ENCODE measurements at places on chromosomes 7 and 10.
A peak's percentile ranks its signal among the peaks of the same experiment; 100 is the strongest.

- no peak for DNase-seq
Observed at GRCh38 chr7:6022707-6023106, 8.5 kb upstream of the ANKRD61 start.

GRCh38 chr10:118495499-118495898, 99.9 kb downstream of the PRLHR start:
- no peak for DNase-seq

DNA sequence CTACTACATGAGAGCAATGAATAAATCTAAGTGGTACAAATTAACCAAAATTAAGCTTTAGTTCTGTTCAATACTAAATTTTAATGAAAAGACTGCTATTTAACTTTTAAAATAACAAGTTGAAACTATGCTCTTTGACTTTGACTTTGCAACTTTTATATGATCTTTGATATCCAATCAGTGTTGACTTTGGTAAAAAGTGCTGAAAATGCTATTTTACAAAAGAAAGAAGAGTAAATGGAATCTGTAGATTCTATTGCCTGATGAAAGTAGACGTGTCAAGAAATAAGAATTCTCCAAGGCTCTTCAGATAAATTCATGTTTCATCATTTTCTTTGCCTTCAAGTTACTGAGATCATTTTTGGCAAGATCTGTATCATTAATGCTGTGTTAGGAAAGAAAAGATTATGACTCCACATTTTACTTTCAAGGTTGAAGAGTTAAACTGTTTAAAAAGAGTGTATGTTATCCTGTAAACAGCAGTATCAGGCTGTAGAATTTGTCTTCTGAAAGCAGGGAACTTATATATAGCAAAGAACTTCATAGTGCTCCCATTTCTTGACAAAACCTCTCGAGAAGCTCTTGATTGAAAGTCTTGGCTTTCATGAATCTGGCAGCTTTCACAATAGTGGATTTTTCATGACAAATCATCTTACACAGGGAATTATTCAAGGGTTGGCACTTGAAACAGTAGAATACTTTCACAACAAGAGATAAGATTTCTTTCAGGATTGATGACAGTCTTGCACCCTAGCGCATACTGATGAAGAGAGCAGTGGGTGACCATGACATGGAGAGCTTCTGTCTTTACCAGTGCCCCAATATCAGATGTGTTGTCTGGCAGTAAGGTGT, 72.1 kb downstream of the PTEN start:
- DNase-seq, result no peak

DNA sequence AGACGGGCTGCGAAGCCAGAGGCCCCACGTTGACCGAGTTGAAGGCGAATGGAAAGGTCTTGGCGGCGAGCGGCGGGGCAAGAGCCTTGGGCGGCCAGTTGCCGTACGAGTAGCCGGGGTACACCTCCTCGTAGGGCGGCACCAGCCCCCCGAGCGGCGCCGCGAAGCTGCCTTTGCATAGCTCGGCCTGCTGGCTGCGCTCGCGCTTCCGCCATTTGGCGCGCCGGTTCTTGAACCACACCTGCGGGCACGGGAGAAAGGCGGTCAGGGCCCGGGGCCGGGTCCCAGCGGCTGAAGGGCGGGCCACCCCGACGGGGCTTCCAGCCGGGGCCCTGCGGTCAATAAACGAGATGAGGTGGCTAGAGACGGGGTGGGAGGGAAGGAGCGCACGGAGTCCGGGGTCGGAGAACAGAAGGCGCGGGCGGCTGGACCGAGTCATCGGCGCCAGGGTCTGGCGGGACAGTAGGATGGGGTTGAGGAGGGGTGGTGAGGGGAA, 4.8 kb downstream of the ELOVL3 start:
- peak; percentile 53 for DNase-seq

- DNase-seq, result no peak
Observed at GRCh38 chr10:74178042-74178791, 27.2 kb downstream of the ADK start.

DNA sequence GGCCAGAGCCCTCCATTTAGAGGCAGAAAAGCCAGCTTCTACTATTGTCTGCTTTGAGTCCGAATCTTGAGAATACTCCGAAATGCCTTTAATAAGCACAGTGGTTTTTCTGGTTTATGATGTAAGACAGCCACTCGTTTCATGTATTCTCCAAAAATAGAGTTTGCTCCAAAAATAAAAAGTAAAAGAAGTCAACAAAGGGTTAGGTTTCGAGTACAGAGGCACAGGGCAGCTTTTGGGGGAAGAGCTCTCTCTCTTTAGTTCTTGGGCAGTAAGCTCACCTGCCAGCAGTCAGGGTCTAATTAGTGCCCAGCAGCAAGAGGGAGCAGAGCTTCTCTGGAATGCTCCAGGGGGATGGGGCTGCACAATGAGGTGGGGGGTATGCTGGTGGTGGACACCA, 20.2 kb downstream of the CREB3L2 start:
- no peak for DNase-seq

DNA sequence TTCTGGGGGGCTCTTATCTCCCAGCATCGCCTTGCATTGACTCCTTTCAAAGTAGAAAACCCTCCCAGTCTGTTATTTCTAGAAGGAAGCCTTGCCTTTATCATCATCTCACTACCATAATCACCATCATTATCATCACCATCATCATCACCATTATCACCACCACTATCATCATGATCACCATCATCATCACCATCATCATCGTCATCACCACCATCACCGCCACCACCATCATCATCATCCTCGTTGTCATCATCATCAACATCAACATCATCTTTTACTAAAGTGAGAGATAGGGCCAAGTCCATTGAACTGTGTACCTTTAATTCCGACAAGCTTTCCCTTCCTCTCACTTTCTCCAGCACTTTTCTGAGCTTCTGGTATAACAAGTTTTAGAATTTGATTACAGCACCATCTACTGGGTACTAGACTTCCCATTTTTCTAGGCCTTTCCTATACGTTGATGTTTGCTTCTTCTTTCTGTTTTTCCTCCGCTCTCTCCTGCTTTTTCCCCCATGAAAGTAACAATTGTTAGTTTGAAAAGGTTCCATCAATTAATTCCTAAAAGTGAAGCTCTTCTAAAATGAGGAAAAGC, 226.4 kb downstream of the BUB3 start:
- no peak for DNase-seq

DNA sequence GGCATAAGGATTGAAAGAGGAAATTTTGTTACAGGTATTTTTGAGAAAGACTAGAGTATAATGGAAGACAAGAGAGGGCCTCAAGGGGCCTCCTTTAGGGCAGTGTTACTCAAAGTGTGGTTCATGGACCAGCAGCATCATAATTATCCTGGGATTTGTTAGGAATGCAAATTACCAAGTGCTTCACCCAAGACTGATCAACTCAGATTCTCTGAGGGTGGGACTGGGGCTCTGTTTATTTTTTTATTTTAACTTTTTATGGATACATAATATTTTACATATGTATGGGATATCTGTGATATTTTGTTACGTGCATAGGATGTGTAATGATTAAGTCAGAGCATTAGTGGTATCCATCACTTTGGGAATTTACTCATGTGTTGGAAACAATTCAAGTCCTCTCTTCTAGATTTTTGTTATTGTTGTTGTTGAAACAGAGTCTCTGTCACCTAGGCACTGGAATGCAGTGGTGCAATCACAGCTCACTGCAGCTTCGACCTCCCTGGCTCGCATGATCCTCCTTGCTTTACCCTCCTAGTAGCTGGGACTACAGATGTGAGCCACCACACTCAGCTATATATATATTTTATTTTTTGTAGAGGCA, 2.2 kb upstream of the KCTD7 start:
- DNase-seq, result no peak

DNA sequence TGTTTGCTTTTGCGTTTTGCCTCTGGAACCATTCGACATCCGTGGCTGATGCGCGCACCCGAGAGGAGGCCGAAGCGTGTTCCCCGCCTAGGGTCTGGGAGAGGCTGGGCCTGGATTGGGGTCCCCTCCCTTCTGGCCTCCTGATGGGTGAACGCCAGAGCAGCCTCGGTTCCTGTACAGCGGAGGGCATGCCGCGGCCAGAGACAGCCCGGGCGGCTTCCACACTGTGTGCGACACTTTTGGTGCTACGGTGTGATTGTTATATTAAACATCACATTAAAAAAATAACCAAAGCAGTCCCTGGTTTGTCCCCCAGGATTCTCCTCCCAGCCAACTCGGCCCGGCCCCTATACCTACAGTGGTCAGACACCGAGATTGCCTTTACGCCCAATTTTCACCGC, 3.7 kb upstream of the HOXA7 start:
- DNase-seq, result no peak

DNA sequence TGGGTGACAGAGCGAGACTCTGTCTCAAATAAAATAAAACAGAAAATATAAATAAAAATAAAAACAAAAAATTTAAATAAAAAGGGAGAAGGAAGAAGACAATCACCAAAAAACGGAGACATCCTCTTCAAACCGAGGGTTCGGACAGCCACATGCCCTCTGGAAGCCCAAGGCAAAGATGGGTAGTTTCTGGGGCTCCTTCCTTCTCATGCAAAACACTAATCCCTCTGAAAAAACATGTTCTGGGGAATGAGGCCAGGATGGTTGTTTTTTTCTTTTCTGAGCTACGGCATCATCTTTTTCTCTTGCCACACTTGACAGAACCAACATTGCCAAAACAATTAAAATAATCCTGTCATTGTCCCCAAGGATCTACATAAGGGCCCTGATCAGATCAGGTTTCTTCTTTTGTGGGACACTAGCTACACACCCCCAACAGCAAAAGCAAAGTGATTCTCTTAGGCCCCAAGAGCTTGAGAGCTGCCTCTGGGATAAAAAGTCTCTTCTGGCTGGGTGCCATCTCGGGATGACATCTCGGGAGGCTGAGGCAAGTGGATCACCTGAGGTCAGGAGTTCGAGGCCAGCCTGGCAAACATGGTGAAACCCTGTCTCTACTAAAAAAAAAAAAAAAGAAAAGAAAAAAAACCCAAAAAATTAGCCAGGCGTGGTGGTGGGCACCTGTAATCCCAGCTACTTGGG, 14.2 kb upstream of the POR start:
- DNase-seq, result no peak

DNA sequence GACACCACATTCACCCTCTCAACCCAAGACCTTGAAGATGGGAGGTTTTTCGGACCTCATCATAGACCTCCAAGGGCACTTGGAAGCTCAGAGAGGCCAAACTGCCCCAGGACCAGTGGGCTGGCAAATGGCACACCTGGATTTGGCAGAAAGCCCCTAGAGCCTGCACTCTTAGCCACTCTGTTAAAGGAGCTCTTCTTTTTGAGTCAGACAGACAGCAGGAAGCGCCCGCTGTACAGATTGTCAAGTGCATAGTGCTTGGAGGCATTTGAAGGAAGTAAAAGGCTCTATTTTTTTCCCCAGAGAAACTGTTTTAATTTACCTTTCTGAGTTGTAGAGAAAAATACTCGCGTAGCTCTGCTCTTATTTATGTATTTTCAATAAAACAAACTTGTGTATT, 408.6 kb upstream of the GALNT17 start:
- no peak for DNase-seq

DNA sequence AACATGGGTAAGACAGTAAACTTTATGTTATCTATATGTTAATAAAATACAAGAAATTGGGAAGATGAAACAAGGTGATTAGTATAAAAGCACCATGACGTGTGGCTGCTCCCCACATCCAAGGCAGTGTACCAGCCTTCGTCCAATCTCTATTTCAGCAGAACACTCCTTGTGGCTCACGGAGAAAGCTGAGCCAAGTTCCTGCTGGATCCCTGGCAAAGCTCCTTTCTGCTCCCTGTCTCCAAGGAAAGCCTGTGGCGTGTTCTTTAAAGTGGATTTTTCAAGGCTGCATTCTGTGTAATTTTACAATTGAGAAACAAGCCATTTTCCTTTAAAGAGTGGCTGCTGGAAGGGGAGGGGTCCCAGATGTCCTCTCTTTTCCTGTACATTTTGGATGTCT, 467.3 kb downstream of the PTPRN2 start:
- no peak for DNase-seq

DNA sequence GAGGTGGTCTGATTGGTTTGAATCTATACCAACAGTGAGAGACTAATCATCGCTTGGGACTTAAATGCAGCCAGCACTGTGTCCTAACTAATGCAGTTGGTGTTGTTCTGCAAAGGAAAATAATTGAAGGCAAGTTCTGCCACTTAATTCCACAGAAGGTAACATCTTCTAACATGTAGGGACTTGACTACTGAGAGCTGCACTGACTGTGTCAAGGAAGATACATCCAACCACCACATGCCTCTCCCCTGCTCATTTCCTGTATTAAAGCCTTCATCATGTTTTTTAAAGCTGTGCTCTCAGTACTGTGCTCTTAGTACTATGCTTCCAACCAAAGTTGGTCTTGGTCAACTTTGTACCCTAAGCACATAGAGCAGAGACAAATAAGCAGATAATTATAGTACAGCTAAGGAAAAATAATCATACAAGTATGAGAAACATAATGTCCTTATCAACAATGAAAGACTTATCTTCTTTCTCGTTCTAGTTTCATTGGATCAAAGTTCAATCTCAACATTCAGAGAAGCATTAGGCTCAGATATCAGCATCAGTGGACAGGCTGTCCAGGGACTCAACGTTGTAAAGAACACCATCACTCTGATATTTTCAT, 2.8 kb upstream of the CYP3A4 start:
- no peak for DNase-seq

- DNase-seq, result peak; percentile 61
Observed at GRCh38 chr10:122648599-122649428, 50.8 kb downstream of the C10orf120 start.

DNA sequence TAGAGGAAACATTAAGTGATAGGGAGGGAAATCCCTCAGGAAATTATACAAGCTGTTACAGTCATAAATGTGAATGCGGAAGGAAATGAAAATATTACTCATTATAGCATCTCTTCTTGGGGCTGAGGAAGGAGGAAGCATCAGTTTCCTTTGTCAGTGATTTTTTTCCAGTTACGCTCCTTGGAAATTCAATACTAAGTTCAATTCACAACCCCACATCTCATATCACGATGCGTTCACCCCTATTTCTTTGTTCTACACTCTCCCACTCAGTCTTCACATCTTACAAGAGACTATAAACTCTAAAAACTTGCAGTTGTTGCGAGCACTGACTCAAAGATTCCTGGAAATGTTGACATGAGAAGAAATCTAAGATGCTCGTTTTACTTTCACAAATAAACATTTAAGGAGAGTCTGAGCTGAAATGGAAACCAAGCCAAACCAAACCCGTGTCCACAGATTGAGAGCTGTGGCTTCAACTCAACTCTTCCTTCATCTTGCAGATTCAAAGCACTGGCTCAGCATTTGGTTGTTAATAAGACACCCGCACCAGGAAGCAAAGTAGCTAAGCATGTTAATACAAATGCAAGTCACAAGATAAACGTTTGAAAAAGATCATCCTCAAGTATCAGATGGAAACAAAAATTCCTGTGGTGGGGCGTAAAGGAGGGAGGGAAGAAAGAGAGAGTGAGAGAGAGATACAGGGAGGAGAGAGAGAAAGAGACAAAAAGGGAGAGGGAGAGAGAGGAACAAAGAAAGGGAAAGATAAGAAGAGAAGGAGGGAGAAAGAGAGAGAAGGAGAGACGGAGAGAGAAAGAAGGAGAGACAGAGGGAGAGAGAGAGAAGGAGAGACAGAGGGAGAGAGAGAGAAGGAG, 150.0 kb upstream of the RSU1 start:
- DNase-seq, result no peak

Data from WERI-Rb-1 (cell line).